ENCODE measurements at places on chromosomes 5 and 9.

- no peak for DNase-seq
Observed at GRCh38 chr5:150514708-150515211, 6.8 kb downstream of the NDST1 start.

DNA sequence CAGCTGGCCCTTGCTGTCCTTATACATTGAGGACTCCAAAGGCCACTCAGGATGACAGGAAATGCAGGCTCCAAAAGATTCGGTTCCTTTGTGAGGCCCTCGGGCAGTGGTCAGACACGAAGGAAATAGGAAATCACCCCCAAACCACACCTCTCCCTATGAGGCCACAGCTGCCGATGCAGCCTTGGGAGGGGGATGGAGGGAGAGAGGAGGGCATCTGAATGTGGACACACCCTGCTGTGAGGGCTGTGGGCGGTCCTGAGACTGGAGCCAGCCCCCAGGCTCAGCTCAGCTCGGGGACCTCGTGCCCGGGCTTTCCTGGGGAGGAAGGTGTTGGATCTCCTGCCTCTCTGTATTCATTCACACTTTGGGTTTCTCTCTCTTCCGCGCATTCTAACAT lies 2.7 kb upstream of the CLPTM1L start:
- DNase-seq, result no peak

GRCh38 chr5:56310711-56311204 lies 77.6 kb upstream of the ANKRD55 start:
- DNase-seq, result peak; percentile 68

DNA sequence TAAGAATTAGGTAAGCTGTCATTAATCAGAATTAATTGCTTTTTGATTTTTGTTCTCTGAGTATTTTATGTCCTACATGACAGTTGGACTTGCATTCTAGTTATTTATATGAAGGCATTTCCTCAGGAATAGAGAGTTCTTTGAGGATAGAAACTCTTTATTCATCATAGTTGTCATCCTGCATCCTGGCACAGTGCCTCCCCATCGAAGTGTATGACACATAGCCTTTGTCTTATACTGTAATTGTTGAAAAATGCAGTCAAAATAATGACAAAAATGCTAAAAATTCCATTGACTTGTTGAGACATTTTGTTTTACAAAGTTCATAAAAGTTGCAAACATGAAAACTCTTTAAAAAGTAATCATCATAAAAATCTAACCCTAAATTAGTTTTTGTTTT lies 36.5 kb downstream of the CFAP95 start:
- no peak for DNase-seq

DNA sequence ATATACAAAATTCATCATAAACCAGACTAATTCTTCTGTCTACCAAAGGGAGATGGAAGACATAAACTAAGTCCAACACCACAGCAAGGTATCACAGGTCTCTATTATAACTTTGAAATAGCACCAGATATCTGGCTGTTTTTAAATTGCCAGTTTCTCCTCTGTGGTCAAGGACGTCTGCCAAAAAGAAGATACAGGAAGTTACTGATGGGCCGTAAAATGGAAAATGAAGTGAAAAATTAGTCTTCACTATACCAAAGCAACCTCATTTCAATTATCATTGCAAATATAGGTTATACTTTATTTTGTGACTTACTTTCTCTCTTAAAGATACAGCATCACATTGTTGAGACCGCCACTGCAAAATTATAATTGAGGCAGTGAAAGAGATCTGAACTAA lies 225.5 kb downstream of the NDUFS4 start:
- DNase-seq, result no peak

- no peak for DNase-seq
Observed at GRCh38 chr9:2567922-2568321, 53.7 kb upstream of the VLDLR start.

GRCh38 chr9:135586601-135587109 lies 25.1 kb downstream of the PAEP start:
- DNase-seq, result no peak

- no peak for DNase-seq
Observed at GRCh38 chr9:14434158-14434504, 120.2 kb upstream of the NFIB start.

DNA sequence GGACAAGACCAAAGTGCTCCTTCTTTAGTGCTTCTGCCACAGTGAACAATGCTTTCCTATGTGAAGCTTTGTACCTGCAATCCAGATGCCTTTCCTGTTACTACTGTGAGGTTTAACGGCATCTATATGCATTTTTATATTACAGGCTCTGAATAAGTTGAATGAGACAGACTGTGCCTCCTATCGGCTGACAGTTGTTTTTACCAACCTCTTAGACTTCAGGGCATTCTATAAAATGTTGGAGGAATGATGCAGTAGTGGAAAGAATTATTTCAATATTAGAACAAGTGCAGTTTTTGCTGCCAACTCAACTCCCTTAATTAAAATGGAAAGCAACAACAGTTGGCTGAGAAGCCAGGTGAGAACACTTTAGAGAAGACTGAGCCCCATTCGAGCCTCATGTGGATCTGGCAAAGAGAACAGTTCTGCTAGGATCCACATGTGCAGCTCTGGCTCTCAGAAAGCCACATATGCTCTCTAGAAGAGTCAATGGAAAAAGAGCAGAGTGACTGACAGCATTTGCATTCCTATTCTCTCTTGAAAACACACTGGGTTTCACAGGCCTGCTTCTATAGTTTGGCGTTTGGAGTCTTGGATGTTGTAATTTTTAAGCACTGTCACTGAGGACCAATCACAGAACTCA lies 147.5 kb downstream of the LURAP1L start:
- no peak for DNase-seq

- no peak for DNase-seq
Observed at GRCh38 chr9:14272927-14273528, 40.9 kb downstream of the NFIB start.

- no peak for DNase-seq
Observed at GRCh38 chr9:129889122-129889940, 54.1 kb downstream of the USP20 start.

DNA sequence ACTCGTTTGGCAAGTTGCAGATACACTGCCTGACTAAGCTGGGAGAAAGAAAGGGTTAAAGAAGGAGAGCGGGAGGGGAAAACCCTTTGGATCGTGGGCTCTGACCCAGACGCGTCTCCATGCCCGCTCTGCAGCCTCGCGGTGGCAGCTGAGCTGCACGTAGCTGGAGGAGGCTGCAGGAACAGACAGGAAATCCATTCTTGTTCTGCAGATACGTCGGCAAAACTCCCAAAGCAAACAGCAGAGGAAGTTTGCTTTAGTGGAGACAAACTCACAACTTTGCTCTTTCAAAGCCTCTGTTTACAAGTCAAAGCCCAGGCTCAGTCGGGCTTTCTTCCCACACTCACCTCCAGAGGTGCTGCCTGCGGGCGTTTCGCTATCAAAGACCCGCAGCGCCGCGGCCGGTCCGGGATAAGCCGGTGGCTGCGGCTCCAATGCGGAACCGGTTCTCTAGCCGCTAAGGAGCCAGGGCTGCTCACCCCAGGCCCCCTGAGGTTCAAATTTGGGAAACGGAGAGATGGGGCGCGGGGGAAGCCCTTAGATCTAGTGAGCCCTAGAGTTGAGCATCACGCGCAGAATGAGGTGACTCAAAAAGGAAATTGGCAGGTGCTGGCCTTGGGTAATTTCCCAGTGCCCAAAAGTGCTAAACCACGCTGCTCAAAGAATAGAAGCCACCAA lies 60.7 kb downstream of the MAT2B start:
- DNase-seq, result no peak

DNA sequence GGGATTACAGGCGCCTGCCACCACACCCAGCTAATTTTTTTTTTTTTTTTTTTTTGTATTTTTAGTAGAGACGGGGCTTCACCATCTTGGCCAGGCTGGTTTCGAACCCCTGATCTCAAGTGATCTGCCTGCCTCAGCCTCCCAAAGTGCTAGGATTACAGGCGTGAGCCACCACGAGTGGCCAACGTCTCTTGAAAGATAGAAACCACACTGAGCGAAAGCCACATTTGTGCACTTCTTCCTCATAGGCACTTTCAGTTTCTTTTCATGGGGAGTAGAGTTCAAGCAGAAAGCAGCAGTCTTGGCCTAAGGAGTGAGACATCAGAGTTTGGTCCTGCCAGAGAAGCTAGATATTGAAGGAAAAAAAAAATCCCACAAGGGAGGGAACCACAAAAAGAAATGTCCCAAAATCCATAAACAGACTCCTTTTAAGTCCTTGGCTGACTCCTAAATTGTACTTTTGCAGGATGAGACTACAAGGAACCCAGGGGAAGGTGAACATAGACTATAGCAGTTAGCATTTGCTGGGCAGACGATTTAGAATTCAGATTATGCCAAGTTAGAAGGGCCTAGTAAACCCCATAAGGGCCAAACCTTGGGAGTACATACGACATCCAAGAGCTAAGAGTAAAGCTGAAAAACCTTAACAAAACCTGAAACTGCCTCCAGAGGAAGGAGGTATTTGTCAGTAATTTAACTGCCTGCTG lies 43.9 kb upstream of the GLIPR2 start:
- DNase-seq, result no peak

DNA sequence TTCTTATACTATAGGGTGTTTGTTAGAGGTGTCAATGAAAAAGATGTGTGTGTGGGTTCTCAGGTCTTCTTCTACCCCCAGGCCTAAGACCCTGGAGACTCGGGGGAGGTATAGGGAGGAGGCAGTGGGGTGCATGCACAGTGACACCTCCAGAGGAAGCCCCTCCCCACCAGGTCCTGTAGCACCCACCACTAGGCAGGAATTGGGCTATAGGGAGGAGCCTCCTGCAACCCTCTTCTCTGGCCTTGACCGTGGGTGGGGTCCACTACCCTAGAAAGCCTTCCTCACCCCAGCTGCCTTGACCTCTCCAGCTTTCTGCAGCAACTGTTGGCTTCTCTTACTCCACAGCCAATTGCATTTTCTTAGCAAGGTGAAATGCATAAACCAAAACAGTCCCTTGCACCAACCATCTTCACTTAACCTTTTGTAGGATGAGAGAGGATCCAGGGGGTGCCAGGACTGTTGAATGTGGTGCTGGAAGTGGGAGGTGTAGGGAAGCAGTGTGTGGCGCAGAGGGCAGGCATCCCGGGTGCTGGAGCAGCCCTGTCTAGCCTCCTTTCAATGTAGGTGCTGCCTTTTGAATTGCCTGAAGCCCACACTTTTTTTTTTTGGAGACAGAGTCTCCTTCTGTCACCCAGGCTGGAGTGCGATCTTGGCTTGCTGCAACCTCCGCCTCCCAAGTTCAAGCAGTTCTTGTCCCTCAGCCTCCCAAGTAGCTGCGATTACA lies 128.5 kb downstream of the RGS3 start:
- no peak for DNase-seq

DNA sequence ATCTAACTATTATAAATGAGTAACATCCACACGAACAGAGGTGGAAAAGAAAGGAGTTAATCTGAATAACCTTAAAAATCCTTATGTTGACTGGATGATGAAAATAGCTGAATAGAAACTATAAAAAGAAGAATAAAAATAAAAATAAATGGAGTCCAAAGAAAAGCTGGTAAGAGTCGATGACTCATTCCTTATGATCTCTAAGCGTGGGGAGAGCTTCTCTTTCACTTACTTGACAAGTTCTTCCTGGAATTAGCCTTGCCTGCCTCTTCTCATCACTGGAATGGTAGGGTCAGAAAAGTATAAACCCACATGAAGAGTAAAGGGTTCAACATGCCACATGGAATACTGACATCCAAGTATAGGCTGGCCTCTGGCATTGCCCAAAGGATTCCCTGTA lies 477.0 kb upstream of the RGMB start:
- DNase-seq, result no peak

DNA sequence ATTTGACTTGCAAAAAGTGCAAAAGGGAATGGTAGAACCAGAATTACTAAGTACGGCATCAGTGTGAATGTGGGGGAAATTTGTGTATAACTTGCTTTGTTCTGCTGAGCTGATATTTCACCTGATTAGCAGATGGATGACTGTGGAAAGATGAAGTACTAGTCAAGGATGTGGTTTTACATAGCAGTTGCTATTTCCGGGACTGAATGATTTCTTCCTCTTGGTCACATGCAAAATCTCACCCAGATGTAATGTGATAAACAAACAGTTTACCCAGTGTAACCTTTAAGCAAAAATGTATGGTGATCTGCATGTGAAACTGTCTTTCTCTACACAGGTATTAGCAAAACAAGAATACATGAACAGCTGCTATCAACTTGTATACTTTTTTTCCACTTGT lies 46.1 kb downstream of the DCP2 start:
- DNase-seq, result no peak

GRCh38 chr5:173451031-173451430 lies 122.8 kb upstream of the STC2 start:
- peak; percentile 48 for DNase-seq

GRCh38 chr5:132050661-132051552 lies 9.5 kb upstream of the IL3 start:
- DNase-seq, result no peak

DNA sequence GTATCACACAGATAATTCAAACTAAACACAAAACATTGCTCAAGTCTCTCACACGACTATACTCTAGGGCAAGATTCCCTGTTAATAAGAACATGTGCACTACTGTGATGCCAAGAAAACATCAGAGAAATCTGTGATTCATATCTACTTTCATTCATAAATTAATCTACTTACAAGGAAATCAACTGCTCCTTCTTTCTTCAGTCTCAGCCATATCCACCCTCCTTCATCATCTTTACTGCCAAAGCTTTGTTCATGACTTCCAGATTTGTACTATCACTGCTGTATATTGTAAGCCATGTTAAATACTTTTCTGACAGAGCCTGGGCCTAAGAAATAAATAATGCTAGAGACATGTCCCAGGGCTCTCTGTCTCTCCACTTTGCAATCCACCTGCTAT lies 35.1 kb downstream of the CTNNAL1 start:
- DNase-seq, result no peak

- no peak for DNase-seq
Observed at GRCh38 chr9:14535161-14535955, 157.9 kb downstream of the ZDHHC21 start.

DNA sequence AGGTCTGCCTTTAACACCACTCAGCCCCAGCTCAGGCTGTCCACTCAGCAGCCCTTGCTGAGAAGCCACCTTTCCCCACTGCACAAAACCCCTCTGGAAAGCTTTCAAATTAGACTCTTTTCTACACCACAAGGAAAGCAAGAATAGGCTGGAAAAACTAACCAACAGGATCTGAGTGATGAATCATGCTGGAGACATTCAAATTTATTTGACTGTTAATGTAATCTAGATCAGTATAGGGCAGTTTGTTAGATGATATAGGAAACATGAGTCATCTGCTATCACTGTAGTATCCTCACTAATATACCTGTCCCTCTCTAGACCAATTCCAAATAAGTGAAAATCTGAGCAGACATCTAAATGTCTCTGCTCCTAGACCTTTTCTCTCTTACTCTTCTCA lies 127.8 kb upstream of the PAM start:
- no peak for DNase-seq

DNA sequence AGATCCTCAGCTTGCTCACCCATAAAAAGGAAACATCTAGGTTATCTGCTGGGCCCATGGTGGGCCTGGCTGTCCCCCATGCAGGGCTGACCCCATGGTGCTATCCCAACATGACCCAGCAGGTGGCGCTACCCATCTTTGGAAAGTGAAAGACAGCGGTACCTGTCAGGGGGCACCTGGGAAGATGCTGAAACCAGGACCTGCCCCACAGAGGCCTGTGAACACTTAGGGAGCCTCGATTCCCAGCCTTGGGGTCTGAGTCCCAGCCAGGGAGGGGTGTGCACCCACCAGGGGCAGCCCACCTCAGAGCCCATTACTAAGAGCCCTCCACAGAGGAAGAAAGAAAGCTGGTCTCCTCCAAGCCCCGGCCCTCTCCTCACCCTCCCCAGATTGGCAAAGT lies 46.6 kb upstream of the IPPK start:
- peak; percentile 90 for DNase-seq

Measured in SK-N-SH (cell line).